NCI-H1105 (cell line): ENCODE measurements at places on chromosomes 2 and 18.
A peak's percentile ranks its signal among the peaks of the same experiment; 100 is the strongest.

GRCh38 chr2:226771067-226771466, 28.6 kb downstream of the IRS1 start:
- no peak for DNase-seq

DNA sequence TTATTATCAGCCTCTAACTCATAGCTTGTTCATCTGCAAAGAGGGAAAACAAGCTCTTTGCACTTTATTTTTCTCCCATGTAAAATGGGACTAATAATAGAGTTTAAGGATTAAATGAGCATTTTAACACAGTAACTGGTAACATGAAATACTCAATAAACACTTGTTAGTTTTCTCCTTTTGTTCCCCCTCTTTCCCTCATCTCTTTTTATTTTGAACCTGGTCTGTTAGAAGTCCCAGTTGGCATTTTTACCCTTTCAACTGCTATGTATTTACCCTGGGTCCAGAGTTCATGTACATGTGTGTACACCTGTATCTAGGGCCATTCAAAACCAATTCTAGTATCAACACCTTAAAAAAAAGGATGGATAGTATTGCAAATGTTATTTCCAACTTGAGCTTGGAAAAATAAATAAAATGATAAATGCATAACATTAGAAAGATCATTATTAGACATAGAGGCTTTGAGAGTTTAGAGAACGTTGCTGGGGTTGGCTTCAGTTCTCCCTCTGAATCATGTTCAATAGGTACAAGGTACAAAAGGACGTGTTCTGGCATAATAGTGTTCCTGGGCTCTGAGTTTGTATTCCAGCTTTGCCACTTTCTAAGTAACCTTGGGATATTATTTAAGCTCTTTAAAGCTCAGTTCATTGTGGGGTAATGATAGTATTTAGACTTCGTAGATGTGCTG, 5.2 kb upstream of the VPS54 start:
- no peak for DNase-seq

DNA sequence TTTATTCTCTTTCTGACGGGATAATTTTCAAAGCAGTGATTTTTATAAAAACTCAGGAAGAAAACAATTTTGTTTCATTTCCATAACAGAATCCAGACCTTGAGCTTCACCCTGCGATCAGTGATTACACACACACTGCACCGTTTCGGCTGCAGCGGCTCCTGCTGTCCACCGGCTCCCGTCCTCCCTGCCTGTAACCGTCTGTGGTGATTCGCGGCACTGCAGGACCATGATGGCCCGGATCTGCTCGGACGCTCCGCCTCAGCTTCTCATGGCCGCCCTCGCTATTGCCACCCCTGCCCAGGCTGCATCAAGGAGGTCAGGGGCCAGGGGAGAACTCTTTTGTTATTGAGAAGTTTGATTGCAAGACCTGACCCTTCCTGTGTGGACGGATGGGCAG, 246.1 kb downstream of the TWIST2 start:
- DNase-seq = no peak

- no peak for DNase-seq
These were observed 101.6 kb downstream of the GFPT1 start for GRCh38 chr2:69285379-69285894.

DNA sequence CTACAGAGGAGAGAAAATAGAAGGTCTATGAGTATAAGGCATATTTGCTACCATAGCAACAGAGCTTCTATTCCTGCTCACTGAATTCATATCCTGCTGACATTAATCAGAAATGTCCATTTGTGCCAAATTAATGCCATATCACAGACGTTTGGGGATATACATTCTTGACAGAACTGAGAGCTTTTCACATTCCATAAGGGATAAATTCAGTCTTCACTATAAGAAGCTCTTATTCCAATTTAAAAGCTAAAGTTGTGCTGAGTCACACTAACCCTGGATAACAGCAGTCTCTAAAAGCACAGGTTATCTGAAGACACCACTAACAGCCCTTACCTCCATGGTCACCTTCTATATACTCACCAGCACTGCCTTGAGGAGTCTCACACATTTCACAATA, 178.1 kb downstream of the RAB3GAP1 start:
- no peak for DNase-seq

DNA sequence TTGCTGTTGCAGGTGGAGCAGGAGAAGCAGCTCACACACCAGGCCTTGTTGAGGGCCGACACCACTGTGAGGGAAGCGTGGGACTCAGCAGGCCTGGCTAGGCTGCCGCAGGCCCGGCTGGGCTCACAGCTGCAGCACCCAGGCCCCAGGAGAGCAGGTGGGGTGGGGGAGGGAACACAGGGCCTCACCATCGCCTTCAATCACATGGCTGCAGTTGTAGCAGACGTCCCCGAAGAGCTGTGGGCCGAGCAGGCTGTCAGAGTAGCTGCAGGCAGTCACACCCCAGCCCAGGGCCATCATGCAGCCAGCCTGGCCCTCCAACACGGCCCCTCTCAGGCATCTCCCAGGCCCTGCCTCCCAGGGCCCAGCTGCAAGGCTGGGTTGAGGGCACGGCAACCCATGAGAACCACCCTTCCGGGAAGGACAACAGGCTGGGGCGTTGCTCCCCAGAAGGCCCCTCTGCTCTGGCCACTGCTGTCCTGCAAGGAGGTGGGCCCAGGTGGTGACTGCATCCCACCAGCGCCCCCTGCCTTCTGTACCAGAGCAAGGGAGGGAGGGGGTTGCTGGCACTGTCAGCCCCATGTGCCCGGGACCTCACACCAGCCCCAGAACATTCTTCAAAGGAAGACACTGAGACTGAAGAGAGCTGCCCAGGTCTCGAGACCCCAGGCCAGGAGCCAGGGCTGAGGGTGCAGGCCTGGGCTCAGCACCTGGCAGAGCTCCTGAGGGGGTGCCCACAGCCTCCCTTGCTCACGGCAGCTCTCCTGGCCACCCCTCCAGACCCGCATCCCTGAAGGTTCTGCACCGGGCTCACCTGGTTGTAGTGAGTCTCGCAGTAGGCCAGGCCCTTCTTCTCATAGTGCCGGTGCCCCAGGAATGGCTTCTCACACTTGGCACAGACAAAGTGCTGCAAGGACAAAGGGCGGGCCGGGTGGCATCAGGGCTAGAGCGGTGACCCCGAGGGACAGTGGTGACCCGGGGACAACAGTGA, 5.6 kb upstream of the GPR17 start:
- no peak for DNase-seq

DNA sequence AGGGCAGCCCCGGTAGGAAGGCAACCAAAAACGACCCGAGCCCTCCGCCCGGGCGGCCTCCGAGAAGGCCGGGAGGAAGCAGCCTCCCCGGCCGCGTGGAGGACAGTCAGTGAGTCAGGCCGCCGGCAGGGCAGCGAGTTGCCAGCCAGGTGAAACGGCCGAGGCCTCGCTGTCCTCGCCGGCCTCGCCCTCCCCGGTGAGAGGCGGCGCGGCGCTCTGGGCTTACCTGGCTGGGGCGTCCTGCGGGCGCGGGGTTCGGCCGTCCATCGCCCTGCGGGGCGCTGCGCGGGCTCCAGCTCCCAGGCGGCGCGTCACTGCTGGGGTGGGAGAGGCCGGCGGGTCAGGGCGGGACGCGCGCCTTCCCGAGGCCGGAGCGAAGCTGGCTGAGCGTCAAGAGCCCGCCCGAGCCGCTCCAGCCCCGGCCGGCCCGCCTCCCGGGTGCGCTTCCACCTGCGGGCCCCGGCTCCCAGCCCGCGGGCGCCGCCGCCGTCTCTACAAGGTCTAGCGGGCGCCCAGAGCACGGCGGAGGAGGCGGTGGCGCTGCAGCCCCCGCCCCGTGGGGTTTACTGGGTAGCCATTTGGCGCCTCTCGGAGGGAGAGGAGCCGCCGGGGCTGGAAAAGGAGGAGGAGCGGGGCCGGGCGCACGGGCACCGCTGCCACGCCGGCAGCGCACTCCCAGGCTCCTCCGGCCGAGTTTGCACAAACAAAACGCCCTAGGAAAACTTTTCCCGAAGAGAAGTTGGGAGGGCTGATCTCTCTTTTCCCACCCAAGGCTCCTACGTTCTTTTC, 499 bp downstream of the COBLL1 start:
- peak; percentile 46 for DNase-seq

- DNase-seq = no peak
These were observed 422.0 kb downstream of the GALR1 start for GRCh38 chr18:77671456-77672167.

GRCh38 chr18:361941-362310, 94.1 kb upstream of the THOC1 start:
- no peak for DNase-seq

- DNase-seq = no peak
These were observed 16.2 kb downstream of the PSTPIP2 start for GRCh38 chr18:46055838-46056230.

DNA sequence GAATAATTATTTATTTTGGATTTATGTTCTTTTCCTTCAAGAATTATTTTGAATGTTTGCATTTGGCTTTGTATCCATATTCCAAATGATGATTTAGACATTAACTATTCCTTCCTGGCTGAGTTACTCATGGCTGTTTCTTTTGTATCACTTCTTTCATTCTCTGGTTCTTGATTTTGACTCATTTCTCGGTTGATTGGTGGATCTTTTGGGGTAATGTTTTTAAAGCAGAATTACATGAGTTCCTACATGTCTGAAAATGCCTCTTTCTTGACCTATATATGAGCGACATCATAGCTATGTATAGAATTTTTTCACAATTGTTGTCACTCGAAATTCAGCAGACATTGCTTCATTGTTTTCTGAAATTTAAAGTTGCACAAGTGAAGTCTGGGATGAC, 39.5 kb downstream of the CYP26B1 start:
- DNase-seq = no peak

DNA sequence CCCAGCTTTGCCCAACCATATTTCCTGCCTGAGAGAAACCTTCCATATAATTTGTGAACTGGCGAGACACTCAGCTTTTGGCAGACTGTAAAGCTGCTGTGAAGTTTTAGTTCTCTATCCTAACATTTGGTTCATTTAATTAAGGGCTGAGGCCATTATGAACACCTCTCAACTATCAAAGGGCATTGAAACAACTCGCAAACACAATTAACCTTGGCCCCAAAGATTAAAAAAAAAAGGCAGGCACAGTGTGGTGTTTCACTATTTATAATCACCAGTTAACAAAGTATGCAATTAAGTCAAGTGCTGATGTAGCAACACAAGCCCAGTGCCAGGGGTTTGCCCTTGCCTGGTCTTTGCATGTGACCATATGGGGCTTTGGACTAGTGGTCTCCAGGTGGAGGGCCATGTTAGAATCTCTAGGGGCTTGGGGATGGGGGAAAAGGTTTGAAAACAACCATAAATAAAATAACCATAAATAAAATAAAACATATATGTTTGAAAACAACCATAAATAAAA, 297.6 kb upstream of the SKOR2 start:
- peak; percentile 84 for DNase-seq

GRCh38 chr2:218431878-218432277, 13.0 kb downstream of the VIL1 start:
- DNase-seq = no peak

DNA sequence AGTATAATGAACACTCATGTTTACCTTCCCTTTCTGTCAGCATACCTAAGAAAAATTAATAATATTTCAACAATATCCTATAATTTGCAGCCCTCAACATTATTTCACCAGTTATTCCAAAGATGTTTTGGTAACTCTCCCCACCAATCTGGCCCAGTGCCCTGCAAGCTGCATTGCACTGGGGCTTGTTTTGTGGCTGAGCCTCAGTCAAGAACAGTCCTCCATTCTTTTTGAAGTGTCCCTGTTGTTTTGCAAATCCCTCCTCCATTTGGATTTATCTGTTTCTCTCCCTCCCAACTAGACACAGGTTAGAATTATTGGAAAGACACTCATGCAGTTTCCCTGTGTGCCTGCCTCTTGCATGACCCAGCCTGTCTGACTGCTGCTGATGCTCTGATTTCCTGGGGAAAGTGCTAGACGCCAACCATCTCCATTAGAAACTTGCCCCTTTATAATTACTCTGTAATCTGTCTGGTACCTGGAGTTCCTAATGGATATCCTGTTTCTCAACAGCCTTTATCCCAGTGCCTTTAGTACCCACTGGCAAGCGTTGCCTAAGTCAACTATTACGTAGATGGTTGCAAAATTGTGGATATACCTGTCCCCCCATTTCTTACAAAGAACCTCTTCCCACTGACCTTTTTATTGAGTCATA, 60.2 kb downstream of the EIF5B start:
- peak; percentile 33 for DNase-seq

GRCh38 chr2:61176755-61177726, 15.1 kb downstream of the C2orf74 start:
- DNase-seq = peak; percentile 88

GRCh38 chr2:13240061-13240460, 523.3 kb downstream of the TRIB2 start:
- DNase-seq = no peak

GRCh38 chr2:524442-524841, 152.8 kb downstream of the TMEM18 start:
- no peak for DNase-seq

DNA sequence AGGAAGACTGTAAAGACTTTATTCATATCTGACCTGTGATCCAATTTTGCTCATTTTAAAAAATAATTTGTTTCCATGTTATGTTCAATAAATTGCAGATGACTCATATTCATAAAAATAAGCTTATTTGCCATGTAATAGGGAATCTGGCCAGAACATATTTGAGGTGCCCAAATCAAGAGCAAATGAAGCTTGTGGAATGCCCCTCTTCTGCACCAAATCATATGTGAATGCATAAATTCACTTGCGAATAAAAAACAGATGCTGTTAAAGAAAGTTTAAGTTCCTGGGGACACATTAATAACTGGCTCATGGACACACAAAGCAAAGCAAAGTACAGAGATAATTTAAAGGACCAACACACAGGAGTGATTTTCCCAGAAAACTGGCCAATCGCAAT, 279.0 kb upstream of the CDH2 start:
- DNase-seq = no peak

- no peak for DNase-seq
These were observed 95.1 kb downstream of the INSIG2 start for GRCh38 chr2:118183381-118183780.

- no peak for DNase-seq
These were observed 61.7 kb downstream of the PRKCE start for GRCh38 chr2:45713136-45713535.

GRCh38 chr2:119264781-119265692, 41.4 kb downstream of the STEAP3 start:
- peak; percentile 46 for DNase-seq

- no peak for DNase-seq
These were observed 78.0 kb upstream of the NFATC1 start for GRCh38 chr18:79317703-79318102.

GRCh38 chr2:5176764-5177163, 515.4 kb upstream of the SOX11 start:
- DNase-seq = no peak

- no peak for DNase-seq
These were observed 16.5 kb downstream of the AGAP1 start for GRCh38 chr2:235510318-235510717.

- DNase-seq = no peak
These were observed 4.7 kb downstream of the IL1A start for GRCh38 chr2:112779598-112779997.

- DNase-seq = no peak
These were observed 49.7 kb downstream of the KLHL29 start for GRCh38 chr2:23434721-23435121.
